ENCODE measurements at places on chromosomes 2 and 18.

DNA sequence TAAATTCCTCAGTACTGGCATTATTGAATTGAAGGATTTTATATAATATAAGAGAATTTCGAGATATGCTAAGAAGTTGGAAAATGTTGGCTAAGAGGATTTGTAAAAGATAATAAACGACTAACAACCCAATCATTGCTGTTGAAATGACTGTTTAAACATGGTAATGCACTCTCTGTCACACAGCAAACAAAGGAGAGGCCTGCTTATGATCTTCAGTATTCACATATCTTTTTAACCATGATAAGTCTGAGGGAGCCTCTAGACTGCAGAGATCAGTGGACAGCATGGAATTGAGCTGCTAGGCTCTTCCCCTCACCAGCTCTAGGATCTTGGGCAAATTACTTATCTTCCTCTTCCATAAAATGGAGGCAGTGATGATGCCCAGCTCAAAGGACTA is 2.7 kb downstream of the KCTD18 start:
- no peak for DNase-seq

GRCh38 chr2:121375621-121376159 is 90.7 kb upstream of the TFCP2L1 start:
- DNase-seq, result no peak

DNA sequence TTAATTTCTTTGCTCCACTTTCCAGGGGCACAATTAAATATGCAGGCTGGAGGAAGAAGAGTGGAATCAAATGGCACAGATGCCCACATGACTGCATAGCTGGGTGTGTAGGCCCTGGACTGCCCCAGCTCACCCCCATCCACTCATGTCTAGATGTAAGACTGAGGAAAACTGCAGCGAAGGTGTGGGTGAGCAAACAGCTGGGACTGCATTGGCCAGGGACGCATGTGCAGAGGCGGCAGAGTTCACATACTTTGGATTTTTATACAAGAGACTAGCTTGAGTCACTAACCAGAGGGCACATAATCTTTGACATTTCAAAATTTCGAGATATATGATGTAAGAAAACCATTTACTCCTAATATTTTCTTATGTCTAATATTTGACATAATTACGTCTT is 60.1 kb downstream of the SPIRE1 start:
- DNase-seq, result no peak

GRCh38 chr2:47109680-47110079 is 45.4 kb downstream of the STPG4 start:
- no peak for DNase-seq

DNA sequence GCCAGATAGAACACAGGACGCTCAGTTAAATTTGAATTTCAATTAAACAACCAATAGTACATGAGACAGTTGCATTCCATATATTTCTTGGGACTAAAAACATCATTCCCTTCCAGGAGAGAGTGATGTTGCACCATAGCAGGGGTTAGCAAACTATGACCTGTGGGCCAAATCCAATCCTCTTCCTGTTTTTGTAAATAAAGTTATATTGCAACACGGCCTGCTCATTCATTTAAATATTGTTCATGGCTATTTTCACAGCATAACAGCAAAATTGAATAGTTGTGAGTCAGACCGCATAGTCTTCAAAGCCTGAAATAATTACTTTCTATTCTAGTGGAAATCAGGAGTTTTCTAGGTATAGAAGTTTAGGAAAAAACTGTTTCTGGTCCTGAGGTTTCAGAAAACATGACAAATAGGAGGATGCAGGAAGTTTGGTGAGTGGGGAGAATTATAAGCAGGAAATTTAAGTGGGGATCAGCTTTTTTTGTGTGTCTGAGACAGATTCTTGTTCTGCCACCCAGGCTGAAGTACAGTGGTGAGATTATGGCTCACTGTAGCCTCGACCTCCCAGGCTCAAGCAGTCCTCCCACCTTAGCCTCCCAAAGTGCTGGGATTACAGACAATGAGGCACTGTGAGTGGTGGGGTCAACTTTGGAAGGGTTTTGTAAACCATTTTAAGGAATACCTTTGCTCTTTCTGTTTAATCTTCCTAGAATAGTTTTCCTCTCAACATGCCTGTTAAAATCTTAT is 131.5 kb downstream of the SOCS6 start:
- no peak for DNase-seq

DNA sequence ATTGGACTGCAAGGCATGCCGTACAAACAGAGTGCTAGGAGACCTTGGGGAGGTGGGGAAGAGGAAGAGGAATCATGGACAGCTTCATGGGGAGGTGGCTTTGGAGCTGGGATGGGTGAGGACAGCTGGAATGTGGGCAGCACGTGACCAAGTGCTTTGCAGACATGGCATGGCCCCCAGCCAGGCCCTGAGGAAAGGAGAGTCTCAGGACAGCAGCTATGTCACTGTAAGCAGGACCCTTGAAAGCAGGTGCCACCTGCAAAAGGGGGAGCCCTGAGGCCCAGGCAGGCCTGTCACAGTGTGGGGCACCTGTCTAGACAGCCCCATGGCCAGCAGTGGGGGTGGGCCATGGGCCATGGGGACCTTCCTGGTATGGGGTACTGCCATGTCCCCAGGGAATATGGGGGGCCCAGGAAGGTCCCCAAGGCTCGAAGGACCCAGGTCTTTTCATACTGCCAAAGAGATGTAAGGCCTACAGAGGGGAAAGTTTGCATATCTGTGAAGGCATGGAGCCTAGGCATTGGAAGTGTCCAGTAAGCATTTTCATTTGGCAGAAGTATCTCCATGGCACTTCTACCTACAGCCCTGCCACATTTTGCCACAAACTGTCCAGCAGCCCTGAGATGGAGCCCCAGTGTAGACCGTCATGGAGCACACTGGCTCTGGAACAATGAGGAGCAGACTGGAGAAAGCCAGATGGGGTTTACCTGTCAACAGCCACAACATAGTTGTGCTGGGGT is 9.9 kb downstream of the PAX8 start:
- DNase-seq, result no peak

GRCh38 chr2:150296770-150297546 is 190.5 kb downstream of the RND3 start:
- DNase-seq, result no peak

DNA sequence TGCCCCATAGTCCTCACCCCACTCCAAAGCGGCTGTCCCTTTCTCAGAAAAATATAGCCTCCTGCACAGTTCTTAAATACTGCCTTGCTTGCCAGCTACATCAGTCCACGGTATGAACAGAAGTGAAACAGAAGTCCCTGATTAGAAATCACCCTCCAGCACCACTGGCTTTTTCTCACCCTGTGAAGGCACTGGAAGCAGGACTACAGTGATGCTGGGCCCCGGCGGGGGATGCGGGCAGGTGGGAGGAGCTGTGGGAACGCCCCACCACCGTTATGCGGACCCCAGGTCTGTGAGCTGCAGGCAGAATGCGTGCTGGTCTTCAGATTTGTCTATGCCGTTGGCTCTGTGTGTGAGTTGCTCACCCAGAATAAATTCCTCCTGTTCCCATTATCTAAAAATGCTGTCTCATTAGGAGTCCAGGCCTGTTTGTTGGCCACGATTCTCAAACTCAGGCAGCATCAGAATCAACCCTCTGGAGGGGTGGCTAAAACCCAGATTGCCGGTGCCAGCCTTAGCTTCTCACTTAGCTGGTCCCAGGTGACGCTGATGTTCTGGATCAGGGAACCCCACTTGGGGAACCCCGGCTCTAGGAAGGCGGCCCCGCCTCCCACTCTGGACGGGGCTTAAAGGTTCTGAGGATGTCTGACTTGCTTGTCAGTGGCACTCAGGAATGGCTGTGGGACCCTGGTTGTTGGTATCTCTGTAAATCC is 224.8 kb upstream of the PXDN start:
- DNase-seq, result no peak

GRCh38 chr2:191050640-191050987 is 36.6 kb upstream of the STAT1 start:
- no peak for DNase-seq

GRCh38 chr18:55228191-55228590 is 268.9 kb upstream of the CCDC68 start:
- DNase-seq, result no peak

DNA sequence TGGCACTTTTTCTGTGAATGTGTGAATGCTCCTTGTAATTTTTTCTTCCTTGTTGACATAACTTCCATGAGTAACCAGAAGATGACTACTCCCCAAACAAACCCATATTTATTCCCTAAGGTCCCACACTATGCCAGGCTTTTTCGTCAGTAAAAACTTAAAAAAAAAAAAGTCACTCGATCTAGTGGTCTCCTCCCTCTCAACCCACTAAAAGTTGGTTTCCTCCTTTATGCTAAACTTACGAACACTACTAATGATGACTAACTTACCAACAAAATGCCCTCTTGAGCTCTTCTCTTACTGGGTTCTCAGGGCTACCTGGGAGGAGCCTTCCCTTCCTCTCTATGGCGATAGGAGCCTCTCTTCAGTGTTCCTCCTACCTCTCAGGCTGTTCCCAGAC is 18.2 kb downstream of the ACVR1 start:
- no peak for DNase-seq
